ENCODE measurements at places on chromosomes 1 and 21. TPM values are rescaled to one million over a fixed set of nuclear protein-coding genes. Genes with fewer than 3 reads are reported as not detected.

GRCh38 chr1:35231287-35231686 lies 37.2 kb upstream of the ZMYM4 start:
- H3K27me3 ChIP-seq, result peaks cover 5% of the 10 kb centered on the region
- H3K4me3 ChIP-seq, result no peak overlapping the region
- H3K27ac ChIP-seq, result no peak overlapping the region
- DNase-seq, result no peak

- H3K27me3 ChIP-seq, result no peaks in the 10 kb centered on the region
- no peak overlapping the region for H3K27ac ChIP-seq
- DNase-seq, result no peak
- peaks cover 39% of the 10 kb centered on the region for H3K36me3 ChIP-seq
- H3K4me1 ChIP-seq, result peaks cover 6% of the 10 kb centered on the region
Observed at GRCh38 chr1:12536023-12536639, 81.9 kb downstream of the DHRS3 start.

DNA sequence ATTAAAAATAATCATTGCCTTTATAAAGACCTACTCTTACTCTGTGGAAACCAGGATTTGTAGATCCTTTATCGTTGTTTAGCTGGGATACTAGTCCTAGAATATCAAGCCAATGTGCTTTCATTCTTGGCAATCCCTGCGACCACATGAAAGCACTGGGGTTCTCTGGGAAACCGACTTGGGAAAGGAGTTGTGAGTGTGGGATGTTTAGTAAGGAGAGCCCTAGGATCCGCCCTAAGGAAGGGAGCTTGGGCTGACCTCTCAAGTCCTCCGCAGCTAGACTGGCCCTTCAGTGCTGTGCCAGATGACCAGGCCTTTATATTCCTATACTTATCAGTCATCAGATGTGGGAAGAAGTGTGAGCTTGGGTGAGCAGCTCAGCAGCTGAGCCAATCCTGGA lies 5.2 kb upstream of the KRTAP19-8 start:
- no peak overlapping the region for H3K27ac ChIP-seq
- no peak for DNase-seq
- no peaks in the 10 kb centered on the region for H3K36me3 ChIP-seq
- peaks cover 16% of the 10 kb centered on the region for H3K27me3 ChIP-seq
- no peak overlapping the region for H3K4me3 ChIP-seq

DNA sequence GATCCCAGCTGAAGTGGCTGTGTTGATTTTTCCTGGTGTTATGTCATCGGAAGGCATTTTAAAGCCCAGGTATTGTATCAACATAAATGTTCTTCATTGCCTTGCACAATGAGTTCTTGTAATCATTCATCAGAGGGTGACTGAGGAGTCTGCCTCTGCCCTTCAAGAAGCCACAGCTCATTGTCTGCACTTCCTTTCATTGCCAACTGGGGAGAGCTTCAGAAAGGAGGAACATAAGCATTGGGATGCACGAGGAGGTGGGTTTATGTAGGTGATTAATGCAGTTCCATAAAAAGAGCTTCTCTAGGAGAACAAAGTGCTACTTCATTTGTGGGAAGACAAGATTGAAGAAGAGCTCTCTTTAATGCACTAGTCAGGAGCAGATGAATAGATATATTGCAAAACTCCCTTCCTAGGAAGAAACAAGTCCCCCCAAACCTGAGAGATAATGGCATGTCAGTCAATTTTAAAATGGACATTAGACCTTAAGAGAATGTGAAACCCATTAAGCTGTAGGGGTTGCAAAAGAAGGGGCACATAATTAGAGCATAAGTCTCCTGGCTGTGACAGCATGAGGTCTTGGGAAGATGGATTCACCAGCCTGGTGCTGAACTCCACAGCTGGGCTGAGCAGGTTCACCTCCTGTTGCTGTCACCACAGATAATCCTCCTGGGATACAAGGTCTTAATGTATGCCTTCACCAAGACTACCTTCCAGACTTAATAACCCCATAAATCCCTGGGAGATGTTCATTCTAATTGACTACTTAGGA lies 124.6 kb downstream of the BACH1 start:
- no peaks in the 10 kb centered on the region for H3K27me3 ChIP-seq
- no peak overlapping the region for H3K27ac ChIP-seq
- no peak for DNase-seq
- H3K36me3 ChIP-seq, result no peaks in the 10 kb centered on the region
- H3K4me1 ChIP-seq, result no peaks in the 10 kb centered on the region

GRCh38 chr1:151246786-151247185 lies 7.7 kb upstream of the PSMD4 start:
- H3K4me3 ChIP-seq, result no peak overlapping the region
- no peak overlapping the region for H3K27ac ChIP-seq
- peaks cover 2% of the 10 kb centered on the region for H3K4me1 ChIP-seq
- no peak for DNase-seq

The CALML6 gene
- 0.59 TPM for total RNA-seq

- no peak for DNase-seq
- no peaks in the 10 kb centered on the region for H3K36me3 ChIP-seq
- no peaks in the 10 kb centered on the region for H3K4me1 ChIP-seq
Observed at GRCh38 chr1:93784538-93784937, 94.5 kb downstream of the DNTTIP2 start.

- no peak within 1 kb of the TSS for H3K27ac ChIP-seq
- no peak for DNase-seq
- peak within 1 kb of the TSS; percentile 26 for H3K4me3 ChIP-seq
- H3K27me3 ChIP-seq, result peaks cover 87% of the 10 kb centered on the region
- peaks cover 3% of the 10 kb centered on the region for H3K36me3 ChIP-seq
Observed at GRCh38 chr1:170664093-170664827, at the start of gene PRRX1. PRRX1 (plus strand) TSS chr1:170664131; CDS start chr1:170664219, 88 bp downstream.

The FCER1G gene
- 0.63 TPM for total RNA-seq

DNA sequence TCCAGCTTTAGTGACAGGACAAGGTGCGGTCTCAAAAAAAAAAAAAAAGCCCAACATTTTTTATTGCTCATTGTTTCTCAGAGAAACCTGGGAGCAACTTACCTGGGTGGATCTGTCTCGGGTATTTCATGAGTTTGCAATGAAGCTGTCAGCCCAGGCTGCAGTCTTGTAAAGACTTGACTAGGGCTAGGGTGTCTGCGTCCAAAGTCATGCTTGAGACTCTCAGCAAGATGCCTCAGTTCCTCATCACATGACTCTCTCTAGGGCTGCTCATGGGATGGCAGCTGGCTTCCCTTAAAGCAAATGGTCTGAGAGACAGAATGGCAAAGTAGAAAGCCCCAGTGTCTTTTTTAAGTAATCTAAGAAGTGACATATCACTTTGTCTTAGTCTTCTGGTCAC lies 8.1 kb downstream of the GABPA start:
- H3K4me1 ChIP-seq, result peaks cover 3% of the 10 kb centered on the region
- H3K27ac ChIP-seq, result no peak overlapping the region
- H3K36me3 ChIP-seq, result peaks cover 5% of the 10 kb centered on the region
- DNase-seq, result no peak

GRCh38 chr1:158098256-158098655 lies 82.4 kb upstream of the CD1D start:
- no peak overlapping the region for H3K4me3 ChIP-seq
- no peaks in the 10 kb centered on the region for H3K27me3 ChIP-seq
- peaks cover 7% of the 10 kb centered on the region for H3K4me1 ChIP-seq
- H3K27ac ChIP-seq, result no peak overlapping the region
- DNase-seq, result no peak
- no peaks in the 10 kb centered on the region for H3K36me3 ChIP-seq

- no peak for DNase-seq
- no peak overlapping the region for H3K4me3 ChIP-seq
- no peaks in the 10 kb centered on the region for H3K4me1 ChIP-seq
- H3K27ac ChIP-seq, result no peak overlapping the region
- no peaks in the 10 kb centered on the region for H3K36me3 ChIP-seq
- H3K27me3 ChIP-seq, result peaks cover 2% of the 10 kb centered on the region
Observed at GRCh38 chr1:48693180-48693579, 83.5 kb downstream of the BEND5 start.

The PHLDA3 gene
- total RNA-seq, result 12.0 TPM

The SPRR1B gene
- not detected for total RNA-seq

GRCh38 chr1:15027515-15027986 lies 126.0 kb upstream of the TMEM51 start:
- H3K27ac ChIP-seq, result no peak overlapping the region
- no peaks in the 10 kb centered on the region for H3K27me3 ChIP-seq
- H3K36me3 ChIP-seq, result no peaks in the 10 kb centered on the region
- DNase-seq, result peak; percentile 79

The SPRR2E gene
- not detected for total RNA-seq

DNA sequence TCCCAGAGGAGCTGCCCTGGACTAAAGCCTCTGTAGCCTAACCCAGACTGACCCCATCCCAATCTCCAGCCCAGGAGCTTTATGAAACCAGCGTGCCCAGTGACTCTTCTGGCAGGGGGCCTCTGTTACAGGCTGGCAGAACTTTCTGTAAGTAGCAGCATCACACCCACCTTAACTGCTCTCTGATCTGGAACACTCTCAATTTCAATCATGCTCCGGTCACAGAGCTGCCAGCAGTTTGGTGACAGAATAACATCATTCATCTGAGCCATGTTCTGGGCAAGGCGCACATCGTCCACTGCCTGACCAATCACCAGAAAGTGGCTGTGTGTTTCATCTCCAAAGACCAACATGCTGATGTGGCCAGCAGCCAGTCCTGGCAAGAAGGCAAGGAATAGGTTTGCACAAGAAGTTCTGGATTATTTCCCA lies 14.7 kb downstream of the ADCY10 start:
- no peaks in the 10 kb centered on the region for H3K4me1 ChIP-seq
- no peaks in the 10 kb centered on the region for H3K27me3 ChIP-seq
- no peak overlapping the region for H3K27ac ChIP-seq
- no peak overlapping the region for H3K4me3 ChIP-seq
- H3K36me3 ChIP-seq, result no peaks in the 10 kb centered on the region

- no peak for DNase-seq
- H3K36me3 ChIP-seq, result no peaks in the 10 kb centered on the region
- no peak overlapping the region for H3K4me3 ChIP-seq
- H3K4me1 ChIP-seq, result no peaks in the 10 kb centered on the region
- H3K27ac ChIP-seq, result no peak overlapping the region
- no peaks in the 10 kb centered on the region for H3K27me3 ChIP-seq
Observed at GRCh38 chr1:114551400-114551799, 30.0 kb downstream of the BCAS2 start.

The CDK11B gene
- 40.4 TPM for total RNA-seq

DNA sequence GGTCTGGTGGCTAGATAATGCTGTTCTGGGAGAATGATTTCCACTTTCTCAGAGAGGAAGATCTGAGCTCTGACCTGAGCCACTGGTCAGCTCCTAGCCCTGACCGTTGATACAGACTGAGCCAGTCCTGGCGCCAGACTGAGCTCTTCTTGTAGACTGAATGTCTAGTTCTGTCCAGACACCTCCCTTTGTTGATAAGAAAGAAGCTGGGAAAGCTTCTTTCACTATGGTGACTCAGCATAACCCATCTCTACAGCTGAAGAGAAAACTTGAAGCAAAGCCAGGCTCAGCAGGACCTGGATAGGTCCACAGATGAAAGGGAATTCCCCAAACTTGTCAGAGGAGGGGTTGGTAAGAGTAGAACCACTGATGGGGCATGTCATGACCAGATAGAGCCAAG lies 9.9 kb upstream of the TRABD2B start:
- no peaks in the 10 kb centered on the region for H3K4me1 ChIP-seq
- no peak overlapping the region for H3K4me3 ChIP-seq
- no peaks in the 10 kb centered on the region for H3K36me3 ChIP-seq
- no peak overlapping the region for H3K27ac ChIP-seq
- no peak for DNase-seq

The TRIM17 gene
- 2.8 TPM for total RNA-seq

The CD84 gene
- 17.7 TPM for total RNA-seq

DNA sequence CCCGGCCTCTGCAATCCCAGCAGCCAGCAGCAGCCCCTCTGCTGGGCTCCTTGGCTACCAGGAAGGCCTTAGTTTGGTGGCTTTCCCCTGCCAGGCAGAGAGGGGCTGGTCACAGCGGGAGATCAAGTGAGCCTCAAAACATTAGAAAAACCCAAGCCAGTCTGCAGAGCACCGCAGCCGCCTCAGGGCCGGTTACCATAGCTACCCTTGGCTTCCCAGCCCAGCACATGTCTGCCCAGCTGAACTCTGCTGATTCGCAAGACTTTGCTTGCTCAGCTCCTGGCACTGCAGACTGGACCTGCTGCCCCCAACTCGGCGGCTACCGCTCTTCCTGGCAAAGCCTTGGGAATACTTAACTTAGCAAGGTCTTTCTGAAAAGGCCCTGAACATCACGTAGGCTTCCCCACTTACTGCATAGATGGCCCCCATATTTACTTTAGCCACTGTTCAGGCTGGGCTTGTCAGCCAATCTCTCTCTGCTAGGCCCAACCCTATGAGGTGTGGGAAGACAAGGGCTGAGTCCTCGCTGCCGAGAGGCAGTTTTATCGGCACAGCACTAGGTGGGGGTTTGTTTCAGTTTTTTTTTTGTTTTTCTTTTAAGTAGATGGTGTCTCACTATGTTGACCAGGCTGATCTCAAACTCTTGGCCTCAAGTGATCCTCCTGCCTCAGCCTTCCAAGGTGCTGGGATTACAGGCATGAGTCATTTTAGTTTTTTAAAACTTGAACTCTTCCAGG lies 28.6 kb upstream of the PLEKHG5 start:
- no peak overlapping the region for H3K27ac ChIP-seq
- H3K4me1 ChIP-seq, result peaks cover 1% of the 10 kb centered on the region
- H3K4me3 ChIP-seq, result no peak overlapping the region
- no peaks in the 10 kb centered on the region for H3K27me3 ChIP-seq
- DNase-seq, result no peak
- H3K36me3 ChIP-seq, result peaks cover 11% of the 10 kb centered on the region

GRCh38 chr21:18601146-18601545 lies 197.6 kb upstream of the TMPRSS15 start:
- H3K4me3 ChIP-seq, result no peak overlapping the region
- H3K27ac ChIP-seq, result no peak overlapping the region
- no peaks in the 10 kb centered on the region for H3K36me3 ChIP-seq
- H3K27me3 ChIP-seq, result no peaks in the 10 kb centered on the region
- DNase-seq, result no peak

The ELAPOR1 gene
- total RNA-seq, result 32.0 TPM
